Kidney (tissue), 22 donors: ENCODE measurements at places on chromosomes 12 and 14.

GRCh38 chr12:76491292-76491691 lies 68.3 kb downstream of the OSBPL8 start:
- no peak overlapping the region for H3K4me3 ChIP-seq
- no peak overlapping the region for H3K27ac ChIP-seq
- H3K36me3 ChIP-seq: no peaks in the 10 kb centered on the region

DNA sequence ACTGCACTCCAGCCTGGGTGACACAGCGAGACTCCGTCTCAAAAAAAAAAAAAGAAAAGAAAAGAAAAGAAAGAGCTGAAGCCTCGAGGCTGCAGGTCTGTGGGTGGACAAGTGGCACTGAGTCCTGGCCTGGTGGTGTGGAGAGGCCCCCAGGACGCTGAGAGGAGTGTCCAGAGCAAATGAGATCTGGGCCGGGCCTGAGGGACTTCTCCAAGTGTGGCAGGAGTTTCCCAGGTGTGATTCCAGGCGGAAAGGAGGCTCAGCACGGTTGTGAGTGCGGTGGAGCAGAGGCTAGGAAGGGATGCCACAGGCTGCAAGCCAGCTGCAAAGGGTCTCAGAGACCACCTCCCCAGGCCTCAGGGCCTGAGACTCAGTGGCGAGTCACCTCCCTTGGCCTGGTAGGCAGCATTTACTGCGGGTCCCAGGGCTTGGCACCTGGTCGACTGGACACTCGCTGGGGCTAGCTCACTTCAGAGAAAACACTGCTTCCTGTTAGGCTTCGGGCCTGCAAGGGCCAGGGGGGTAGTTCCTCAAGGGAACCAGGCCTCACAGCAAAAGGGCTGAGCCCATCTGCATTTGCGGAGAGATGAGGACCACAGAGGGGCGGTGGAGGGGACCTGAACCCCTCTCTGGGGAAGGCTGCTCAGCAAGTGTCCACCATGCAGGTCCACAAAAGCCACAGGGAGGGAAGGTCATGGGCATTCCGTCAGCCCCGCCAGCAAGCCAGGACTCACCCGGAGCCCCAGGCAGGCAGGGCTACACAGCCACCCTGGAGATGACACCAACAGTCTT lies 11.7 kb downstream of the TTC7B start:
- no peak overlapping the region for H3K27ac ChIP-seq
- no peak for DNase-seq
- H3K36me3 ChIP-seq: no peaks in the 10 kb centered on the region
- H3K27me3 ChIP-seq: no peaks in the 10 kb centered on the region

- no peaks in the 10 kb centered on the region for H3K4me1 ChIP-seq
- H3K27me3 ChIP-seq: no peaks in the 10 kb centered on the region
- H3K36me3 ChIP-seq: no peaks in the 10 kb centered on the region
Measured at GRCh38 chr14:84797326-84797725, 732.6 kb upstream of the FLRT2 start.

- H3K36me3 ChIP-seq: no peaks in the 10 kb centered on the region
- no peak overlapping the region for H3K27ac ChIP-seq
- no peak overlapping the region for H3K4me3 ChIP-seq
- peak; percentile 58 for DNase-seq
Measured at GRCh38 chr12:100404769-100405407, 48.0 kb downstream of the SLC17A8 start.

DNA sequence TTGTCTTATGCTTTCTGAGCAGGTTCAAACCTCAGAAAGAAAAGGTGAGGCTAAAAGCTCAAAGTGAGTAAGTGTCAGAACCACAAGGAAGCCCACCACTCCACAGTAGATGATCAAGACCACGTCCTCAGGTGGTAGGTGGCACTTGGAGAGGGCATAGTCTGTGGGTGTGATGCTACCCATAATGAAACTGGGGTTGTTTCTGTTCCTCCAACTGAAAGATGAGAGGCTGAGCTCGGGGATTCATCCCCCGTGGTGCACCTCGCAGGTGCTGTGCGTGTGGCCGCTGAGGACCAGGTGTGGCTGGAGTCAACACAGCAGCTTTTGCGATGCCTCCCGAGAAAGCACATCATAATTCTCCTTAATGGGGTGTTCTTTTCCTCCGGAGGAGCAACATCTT lies 285.7 kb downstream of the TTC8 start:
- no peaks in the 10 kb centered on the region for H3K36me3 ChIP-seq
- H3K27ac ChIP-seq: no peak overlapping the region
- H3K27me3 ChIP-seq: no peaks in the 10 kb centered on the region
- DNase-seq: no peak
- no peak overlapping the region for H3K4me3 ChIP-seq
- H3K4me1 ChIP-seq: no peaks in the 10 kb centered on the region
